Tibial artery (tissue), 4 donors: ENCODE measurements at places on chromosomes 2 and 18.

DNA sequence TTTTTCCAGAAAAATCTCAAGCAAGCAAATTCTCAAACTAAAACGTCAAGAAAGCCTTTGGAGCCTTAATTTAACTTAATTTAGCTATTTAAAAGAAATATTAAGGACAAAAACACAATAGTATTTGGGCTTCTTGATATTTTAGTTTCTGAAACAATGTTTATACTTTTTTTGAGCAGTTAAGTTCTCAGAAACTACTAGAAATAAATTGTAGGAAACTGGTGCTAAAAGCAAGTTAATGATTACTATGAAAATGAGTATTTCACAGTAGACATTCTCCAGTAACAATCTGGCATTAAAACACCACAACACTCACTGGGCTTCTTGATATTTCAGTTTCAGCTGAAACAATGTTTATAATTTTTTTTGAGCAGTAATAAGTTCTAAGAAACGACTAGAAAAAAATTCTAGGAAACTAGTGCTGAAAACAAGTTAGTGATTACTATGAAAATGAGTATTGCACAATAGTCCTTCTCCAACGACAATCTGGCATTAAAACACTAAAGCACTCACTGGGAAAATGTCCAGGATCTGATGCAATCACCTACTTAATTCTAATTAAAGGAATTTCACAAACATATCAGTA, 45.1 kb downstream of the TRAK2 start:
- no peak for DNase-seq

DNA sequence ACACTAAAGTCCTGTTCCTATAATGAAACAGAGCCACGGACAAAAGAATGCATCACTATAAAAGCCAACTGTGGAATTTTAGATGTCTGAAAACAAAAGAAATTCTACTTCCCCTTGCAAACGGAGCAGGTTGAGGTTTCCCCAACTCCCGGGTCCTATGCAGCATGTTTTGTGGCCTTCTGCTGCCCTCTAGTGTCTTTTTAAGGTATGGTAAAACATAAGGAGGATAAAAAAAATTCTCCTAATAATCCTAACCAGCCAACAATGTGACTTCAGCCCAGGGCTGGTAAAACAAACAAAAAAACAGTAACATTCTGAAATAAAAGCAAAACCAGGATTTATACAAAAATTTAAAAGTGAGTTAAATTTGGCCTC, 539.5 kb downstream of the NRXN1 start:
- no peak for DNase-seq

DNA sequence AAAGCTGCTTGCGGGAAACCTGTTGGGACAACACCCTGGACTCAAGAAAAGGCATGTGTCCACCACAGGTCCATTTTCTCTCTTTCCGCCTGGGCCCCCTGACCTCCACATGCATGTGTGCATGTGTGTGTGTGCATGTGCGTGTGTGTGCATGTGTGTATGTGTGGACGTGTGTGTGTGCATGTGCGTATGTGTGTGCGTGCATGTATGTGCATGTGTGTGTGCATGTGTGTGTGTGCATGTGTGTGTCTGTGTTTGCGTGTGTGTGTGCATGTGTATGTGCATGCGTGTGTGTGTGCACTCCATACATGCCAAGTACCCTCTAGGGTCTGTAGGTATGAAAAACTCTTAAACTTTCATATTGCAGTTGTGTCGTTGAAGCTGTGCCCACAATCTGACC, 16.3 kb downstream of the CAPN14 start:
- no peak for DNase-seq

DNA sequence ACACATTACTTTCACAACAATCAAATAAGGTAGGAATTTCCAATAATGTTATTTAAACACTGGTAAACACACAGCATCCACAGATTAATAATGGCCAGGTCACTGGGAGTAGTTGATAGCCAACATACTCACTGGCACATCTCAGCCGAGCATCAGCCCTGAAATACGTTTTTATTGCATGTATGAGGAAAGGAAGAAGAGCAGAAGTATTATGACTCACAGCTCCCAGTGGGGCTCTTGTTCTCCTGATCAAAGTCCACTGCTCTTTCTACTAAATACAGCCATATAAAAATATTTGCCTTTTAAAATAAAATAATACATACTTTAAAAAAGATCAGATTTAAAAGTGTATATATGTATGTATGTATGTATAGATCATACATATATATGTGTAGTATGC, 999.6 kb downstream of the SUCLG1 start:
- no peak for DNase-seq

DNA sequence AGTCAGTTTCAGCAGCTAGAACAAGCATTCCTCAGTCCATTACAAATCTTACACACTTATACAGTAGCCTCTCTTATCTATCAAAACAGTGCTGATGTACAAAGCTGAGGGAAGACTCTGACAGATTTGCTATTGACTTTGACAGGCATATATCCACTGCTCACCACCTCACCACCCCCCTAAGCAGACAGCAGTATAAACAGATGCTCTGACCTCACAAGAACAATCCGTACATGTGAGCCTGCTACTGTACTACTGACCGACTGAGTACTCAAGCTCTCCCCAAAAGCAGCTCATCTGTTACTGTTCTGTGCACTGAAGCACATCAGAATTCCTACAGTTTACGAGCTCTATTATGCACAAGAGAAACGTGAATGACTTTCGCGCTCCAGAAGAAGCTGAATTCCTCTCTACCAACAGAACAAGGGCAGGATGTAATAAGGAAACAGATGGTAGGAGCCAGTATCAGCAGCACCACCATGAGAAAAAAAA, 95.6 kb upstream of the PDE1A start:
- no peak for DNase-seq

- DNase-seq = no peak
Measured at GRCh38 chr18:73043611-73044010, 175.8 kb upstream of the NETO1 start.

DNA sequence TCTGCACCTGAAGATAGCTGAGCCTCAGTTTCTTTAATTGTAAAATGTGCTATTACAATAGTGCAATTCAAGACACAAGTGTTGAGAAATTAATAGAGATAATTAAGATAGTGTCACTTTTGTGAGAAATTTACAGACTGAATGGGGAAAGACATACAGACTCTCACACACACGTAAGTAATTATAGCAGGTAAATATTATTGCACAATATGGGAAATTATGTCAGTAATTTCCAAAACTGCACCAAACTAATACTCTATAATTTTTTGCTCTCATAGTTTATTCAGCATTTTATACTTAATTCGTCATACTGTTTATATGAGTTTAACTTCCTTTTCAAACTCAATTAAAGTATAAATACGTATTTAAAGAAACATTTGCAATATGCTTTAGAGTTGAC, 124.9 kb upstream of the GYPC start:
- DNase-seq = no peak

DNA sequence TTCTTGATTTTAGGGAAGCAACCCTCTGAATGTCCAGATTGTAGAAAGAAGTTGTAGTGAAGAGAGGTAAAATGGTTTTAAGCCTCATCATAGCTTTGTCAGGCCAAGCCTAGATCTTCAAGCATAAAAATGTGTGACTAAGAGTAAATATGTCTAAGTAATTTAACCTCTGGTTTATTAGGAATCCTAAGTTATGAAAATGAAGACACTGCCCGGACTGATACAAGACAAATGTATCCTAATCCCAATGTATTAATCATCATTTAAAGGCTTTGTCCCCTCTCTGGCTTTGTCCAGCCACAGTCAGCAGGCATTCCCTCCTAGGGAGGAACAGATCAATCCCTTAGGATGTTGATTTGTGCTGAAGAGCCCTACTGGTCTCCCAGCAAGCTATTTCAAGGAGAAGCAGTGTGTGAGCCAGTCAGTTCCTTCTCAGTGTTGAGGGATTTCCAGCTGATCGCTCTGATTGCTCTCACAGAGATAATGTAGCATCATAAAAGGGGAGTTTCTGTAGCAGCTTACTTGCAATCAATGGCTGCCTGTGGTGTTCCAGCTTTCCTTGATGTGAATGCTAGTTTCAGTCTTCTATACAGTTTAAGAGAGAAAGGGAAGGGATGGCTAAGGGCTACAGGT, 796.1 kb downstream of the EPHA4 start:
- DNase-seq = no peak

GRCh38 chr18:47997338-47997780, 66.9 kb upstream of the SMAD2 start:
- no peak for DNase-seq

- DNase-seq = no peak
Measured at GRCh38 chr18:25058521-25058920, 293.4 kb downstream of the ZNF521 start.

GRCh38 chr2:9799011-9799596, 44.2 kb upstream of the TAF1B start:
- no peak for DNase-seq

DNA sequence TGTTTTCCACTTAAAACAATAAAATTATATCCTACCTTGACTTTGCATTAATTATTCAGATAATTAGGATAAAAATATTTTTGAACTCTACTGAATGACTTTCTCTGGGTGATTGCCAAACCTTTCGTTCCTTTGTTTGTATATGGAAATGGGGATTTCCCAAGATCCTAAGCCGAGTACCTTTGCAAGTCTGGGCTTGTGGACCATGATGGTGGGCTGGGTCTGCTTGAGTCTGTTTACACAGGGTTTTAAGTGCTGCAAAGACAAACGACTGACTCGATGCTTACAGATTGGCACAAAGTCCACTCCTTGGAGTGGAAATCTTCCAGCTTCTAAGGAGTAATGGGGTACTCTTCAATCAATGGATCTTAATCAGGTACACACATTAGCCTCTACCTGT, 659.5 kb downstream of the TSN start:
- DNase-seq = no peak

DNA sequence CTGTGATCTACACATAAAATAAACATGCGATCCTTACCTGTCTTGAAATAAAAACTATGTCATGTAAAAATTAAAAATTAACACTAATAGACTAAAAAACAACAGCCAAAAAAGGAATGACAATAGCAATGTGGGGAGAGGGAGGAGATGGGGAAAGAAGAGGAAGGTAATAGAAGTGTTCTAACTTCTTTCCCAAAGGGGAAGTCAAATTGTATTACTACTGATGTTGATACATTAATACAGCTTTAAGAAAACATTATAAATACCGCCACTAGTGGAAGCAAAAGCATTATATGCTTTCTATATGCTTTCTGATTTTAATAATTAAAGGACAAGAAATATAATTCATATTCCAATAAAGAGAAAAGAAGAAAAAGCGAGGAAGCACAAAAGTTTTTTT, 22.2 kb downstream of the ZNF516 start:
- DNase-seq = no peak

DNA sequence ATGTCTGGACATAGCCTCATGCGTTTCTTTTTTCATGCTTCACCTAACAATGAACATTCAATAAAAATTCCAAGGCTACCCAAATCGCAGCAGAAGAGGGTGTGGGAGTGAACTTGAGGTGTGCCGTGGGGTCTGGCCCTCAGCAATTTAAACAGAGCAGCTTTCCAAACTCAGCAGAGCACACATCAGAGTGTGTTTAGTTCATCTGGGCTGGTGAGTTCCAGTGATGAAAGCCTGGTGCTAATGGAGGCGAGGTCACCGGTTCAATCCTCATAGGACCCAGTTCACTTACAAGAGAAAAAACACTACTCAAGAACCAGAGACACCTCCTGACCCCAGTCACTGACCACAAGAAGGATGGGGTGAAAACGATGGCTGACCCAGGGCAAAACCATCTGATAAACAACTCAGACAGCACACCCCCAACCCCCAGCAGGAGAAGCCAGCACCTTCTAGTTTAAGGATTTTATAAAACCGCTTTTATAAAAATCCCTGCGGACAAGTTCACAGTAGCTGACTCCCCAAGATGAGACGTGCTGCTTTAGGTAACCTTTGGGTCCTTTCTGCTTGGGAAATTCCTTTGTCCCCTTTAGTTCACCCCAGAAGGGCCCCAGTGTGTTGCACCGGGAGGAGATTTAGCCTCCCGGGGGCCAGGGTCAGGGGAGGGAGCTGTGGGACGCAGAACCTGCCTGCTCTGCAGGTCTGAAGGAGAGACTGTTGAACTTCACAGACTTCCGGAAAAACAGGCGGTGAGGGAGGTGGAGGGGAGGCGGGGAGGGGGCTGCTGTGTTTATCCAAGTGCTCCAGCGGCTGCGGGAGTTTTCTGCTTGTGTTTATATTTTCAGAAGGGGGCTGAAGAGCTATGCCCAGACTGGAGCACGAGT, 152.7 kb upstream of the SOX11 start:
- no peak for DNase-seq

DNA sequence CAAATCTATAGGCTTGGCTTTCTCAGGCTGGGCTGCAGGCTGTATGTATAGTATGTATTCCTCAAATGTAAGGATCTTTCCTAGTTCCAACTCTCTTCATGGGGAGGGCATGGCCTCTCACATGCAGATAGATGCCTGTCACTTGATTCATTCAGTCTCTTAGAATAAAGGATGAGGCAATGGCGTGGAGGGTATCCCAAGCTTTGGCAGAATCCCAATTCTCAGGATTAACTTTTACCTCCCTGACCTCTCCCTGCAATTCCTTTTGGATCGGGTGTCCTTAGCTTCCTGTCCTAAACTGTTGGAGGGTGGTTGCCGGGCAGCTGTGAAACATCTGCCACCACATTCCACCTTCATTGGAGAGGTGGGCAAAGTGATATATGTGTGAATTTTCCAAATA, 80.3 kb downstream of the INSIG2 start:
- no peak for DNase-seq

DNA sequence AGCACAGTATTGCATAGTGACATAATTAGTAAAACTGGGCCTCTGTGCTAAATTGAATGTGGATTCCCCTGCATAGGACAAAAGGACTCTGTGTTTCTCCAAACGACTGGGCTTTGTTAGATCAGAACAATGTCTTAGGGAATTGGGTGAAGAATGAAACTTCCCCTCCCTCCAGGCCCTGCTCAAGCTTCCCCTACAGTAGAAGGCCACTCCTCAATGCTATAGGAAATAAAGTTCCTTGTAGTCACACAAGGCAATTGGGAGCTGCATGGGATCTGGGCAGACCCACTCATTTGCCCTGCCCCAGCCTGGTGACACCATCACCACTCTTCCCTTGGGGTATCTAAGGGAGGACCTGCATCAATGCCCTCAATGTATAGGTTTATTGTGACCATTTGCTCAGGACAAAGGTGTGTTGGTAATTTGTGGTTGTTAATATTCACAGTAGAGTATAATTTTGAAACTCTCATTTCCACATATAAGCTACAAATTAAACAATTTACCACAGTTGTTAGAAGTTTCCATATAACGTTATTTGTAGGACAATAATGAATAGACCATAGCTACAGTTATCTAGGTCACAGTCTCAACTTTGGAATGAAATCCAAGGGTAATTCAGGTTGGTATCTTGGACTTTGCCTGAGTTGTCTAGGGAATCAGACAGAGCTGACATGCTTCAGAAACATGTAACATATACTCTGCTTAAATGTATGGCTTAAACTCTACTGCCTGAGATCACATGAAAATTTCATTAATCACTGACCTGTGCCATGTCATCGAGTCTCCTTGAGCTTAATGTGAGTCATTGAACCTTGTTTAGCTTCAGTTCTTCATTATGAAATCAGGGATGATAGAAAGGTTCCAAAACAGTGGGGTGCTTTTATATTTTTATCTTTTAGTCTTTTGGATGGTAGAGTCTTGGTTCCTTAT, 64.8 kb upstream of the DARS1 start:
- DNase-seq = no peak

GRCh38 chr2:37795938-37796337, 124.5 kb upstream of the CDC42EP3 start:
- DNase-seq = no peak
